ENCODE measurements at places on chromosomes 4 and X.

- no peak for DNase-seq
Measured at GRCh38 chr4:42767669-42768068, 110.8 kb upstream of the ATP8A1 start.

DNA sequence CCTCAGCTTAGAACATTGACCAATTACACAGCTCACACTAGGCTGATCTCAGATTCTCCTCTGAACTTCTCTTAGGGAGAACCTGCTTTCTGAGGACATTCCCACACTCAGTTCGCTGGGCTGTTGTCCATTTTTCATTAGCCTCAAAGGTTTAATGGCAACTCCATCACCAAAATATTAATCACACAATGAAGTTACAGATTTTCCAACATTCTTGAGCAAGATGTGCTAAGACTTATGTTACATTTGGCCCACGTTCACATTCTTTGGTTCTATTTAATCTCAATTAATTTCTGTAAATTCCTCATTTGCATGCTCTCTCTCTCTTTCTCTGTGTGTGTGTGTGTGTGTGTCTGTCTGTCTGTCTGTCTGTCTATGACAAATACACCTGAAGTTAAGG, 82.3 kb upstream of the EDNRA start:
- DNase-seq: no peak

DNA sequence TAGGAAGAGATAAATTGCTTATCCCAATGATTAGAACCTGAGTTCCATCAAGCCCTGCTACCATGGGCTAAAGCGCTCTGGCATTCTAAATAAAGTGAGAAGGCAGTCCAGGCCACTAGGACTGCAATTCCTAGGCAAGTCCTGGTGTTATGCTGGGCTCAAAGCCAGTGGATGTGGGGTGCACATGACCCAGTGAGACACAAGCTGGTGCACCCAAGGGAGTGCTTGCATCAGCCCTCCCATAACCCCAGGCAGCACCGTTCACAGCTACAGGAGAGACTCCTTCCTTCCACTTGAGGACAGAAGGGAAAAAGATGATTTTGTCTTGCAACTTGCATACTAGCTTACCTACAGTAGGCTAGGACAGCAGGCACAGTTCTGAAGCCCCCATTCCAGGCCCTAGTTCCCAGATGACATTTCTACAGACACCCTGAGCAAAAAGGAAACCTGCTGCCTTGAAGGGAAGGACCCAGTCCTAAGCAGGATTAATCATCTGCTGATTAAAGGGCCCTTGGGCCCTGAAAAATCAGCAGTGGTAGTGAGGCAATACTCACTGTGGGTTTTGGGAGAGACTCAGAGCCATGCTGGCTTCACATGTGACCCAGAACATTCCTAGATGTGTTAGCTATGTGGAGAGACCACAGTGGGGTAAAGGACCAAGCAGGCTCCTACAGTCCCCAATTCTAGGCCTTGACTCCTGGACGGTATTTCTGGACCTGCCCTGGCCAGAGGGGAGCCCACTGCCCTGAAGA, 77.8 kb downstream of the KLHL13 start:
- no peak for DNase-seq

DNA sequence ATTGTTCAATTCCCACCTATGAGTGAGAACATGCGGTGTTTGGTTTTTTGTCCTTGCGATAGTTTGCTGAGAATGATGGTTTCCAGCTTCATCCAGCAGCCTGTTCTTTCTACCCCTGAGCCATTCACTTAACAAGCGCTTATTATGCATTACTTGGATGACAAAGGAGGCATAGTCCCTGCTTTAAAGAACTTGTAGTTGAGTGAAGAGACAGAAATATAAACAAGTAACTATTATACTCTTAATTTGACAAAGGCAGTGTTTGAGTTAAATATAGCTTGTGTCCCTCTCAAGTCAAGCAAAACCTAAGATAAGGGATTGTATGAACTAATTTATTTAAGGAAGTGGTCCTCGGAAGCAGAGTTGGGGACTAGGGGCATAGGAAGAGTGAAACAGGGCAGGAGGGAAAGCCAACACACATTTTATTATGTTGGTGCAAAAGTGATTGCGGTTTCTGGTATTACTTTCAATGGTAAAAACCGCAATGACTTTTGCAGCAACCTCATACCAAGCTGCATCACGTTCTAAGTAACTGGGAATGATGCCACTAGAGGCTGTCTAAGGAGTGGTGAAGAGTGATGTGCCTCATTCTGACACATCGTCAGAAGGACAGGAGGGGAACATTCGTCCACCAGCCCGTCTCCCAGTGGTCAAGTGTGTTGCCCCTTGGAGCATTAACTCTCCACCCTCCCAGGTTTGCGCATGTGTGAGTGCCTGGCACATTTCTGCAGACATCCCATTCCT, 41.8 kb downstream of the QDPR start:
- DNase-seq: no peak

GRCh38 chr4:53537606-53538005, 53.7 kb downstream of the LNX1 start:
- DNase-seq: no peak

DNA sequence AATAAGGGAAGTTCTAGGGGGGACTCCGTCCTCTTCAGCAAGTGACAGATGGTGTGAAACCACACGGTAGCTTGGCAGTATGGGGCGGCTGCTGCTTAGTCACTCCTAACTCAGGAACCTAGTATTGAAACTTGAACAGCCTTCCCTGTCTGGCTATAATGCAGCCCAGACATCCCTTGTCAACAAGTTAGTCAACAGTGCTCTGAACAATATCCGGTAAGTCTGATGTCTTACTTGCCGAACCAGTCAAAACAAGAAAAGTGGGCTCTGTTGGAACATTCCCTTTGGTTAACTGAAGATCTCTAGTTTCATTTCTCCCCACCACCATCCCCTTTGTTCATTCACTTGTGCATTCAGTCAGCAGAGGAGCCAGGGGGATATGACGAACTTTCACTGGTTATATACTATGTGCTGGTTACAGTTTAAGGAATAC, 18.7 kb upstream of the CXCL13 start:
- no peak for DNase-seq

GRCh38 chr4:113783701-113784100, 22.2 kb upstream of the CAMK2D start:
- no peak for DNase-seq

DNA sequence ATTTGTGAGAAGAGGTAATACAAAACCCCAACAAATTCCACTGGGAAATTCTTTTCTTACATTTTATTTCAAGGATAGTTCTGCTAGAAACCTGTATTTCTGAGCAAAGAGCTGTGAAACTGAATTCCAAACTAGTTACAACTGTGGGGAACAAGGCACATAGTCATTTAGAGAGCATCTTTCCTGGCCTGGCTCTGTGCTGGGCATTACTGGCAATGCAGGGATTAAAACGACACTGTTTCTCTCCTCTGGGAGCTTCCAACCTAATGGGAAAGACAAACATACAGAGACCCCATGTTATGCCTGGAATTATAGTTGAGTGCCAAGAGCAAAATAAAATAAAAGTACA, 36.5 kb downstream of the SUPT20HL1 start:
- no peak for DNase-seq

GRCh38 chrX:48910926-48911411, 477 bp downstream of the SLC35A2 start:
- no peak for DNase-seq

DNA sequence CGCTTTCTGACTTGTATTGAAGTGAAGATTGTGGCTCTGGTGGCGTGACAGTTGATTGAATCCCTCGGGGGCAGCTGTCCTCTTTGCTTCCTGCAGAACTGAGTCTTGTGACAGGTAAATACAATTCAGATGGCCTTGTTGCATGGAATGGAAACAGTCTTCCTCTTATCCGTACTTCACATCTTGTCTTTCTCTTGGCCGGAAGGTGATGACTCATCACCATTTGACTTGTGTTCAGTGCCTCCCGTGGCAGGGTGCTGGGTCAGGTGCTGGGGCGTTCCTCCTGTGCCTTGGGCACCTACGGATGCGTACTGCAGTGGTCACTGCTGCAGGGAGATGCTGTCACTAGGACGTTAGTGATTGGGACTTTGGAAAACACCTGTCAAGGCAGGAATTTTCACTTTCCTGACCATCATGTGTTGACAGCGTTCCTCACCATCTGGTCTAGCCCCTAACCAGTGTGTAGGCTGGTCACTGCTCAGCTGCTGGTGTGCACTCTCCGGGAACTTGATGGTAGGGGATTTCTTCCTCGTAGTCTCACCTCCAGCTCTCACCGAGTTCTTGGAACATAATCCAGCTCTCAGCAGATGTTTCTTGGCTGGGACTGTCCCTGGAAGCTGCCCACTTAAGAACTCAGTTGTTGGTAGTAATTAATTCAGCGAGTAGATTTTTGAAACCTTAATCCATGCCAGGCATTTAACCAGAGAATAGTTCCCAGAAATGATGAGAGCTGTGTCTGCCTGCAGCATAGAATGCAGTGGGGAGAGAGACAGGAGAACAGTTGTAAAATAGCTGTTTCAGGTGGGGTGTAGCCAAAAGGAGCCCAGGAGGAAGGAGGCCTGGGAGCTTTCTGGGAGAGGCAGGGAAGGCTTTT, 7.2 kb downstream of the TBC1D14 start:
- DNase-seq: peak; percentile 69

DNA sequence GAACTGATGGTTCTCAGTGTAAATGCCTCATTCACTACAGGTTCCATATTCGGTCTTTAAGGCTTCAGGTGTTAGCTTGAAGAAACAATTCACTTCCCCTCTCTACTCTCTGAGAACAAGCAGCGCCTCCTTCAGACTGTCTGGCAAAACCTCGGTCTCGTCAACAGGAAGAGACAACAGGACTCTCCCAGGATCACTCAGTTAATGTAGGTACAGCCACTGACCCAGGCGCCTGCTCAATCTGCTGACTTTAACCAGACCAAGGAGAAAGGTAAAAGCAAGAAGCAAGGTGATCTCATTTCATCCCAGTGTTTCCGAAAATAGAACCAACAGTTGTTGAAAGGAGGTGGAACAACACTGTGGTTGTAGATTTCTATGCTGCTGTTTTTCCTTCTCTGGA, 102.2 kb downstream of the SLC2A9 start:
- no peak for DNase-seq

DNA sequence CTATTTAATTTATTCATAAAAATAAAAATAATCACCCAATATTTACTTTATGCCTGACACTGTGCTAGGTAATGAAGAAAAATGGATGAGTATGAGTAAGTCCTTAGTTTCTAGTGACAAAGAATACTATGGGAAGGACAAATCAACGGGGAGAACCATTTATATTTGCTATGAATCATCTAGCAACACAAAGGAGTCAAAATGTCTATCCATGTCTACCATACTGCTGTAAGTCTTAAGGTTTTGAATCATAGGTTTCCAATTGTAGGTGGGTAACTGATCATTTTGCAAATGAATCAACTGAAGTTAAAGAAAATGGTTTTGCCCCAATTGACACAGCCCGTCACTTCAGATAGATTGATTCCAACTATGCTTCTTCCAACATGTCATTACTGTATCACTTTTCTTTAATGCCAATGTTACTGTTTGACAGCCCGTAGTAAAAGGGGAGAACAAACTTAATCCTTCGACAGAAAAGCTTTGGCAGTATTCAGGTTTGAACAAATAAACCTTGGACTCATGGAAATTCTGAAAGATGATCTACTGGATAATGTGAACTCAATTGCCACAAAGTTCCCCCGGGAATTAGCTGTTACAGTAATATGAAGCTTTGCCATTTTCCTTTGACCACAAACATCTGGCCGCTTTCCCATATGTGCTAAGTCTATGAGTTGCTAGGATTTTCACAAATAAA, 3.2 kb downstream of the TDO2 start:
- no peak for DNase-seq

DNA sequence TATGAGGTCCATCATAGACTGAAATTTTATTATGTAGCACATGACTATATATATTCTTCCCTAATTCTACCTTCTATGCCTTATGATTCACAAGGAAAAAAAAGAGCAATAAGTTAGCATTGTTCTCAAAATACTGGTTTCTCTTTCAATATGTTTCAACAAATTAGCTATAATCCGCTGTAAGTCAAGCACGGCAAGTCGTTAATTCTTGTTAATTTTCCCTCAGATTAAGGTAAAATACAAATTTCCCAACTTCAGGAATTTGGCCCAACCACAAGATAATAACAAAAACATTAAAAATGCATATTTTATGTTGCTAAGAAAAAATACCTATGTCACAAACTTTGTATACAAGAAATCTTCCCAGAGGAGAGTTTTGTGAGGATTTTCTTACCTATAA, 296.5 kb upstream of the GALNTL6 start:
- DNase-seq: no peak

DNA sequence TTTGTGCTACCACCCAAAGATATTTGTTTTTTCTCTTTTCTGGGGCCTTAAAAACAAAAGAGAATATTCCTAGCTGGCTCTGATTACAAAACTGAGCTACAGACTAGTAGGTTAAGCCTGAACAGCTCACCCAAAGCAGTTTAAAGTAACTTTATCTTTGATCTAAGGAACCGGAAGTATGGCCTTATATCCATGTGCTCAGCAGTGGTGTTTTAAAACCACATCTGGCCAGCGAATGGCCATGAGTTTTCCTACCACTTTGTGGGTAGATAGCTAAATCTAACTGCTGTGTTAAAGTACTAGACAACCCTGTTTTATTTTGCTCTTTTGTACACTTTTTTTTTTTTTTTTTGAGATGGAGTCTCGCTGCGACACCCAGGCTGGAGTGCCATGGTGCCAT, 24.6 kb downstream of the ADGRG4 start:
- no peak for DNase-seq

GRCh38 chr4:127624173-127624572, 8.6 kb upstream of the INTU start:
- no peak for DNase-seq

DNA sequence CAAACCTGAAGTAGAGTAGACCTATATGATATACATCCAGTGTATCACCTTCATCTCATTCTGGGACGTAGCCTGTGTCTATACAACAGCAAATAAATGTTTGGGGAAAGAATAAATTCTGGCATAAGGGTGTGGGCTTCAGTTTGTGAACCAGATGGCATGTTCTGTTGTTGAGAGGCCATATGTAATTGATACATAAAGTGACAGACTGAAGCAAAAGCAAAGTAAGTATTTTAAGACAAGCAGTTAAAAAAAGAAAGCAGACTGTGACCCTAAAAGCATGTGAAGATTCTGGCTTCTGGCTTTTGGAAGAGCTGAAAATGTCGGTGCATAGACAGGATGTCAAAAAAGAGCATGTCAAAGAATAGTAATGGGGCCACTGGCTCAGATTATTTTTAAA, 22.9 kb downstream of the MID2 start:
- no peak for DNase-seq

- no peak for DNase-seq
Measured at GRCh38 chr4:105093975-105094374, 52.7 kb upstream of the TET2 start.

GRCh38 chrX:150698981-150699380, 5.8 kb downstream of the MTMR1 start:
- DNase-seq: no peak

DNA sequence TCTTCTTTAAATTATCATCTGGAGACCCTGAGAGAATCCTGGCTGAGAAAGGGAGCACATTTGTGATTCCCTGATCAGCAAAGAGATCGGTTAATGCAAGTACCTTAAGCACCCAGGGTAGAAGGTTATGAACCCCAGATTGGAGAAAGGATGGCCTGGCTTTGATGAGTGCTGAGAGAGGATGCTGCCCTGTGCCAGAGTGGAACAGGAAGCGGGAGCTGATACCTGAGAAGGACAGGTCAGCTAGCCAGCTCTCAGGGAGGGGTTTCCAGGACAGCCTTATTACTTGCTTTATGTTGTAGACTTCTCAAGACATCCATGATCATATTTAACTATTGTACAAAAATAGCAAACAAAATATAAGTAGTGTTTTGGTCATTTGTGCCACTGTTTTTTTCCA, 141.9 kb downstream of the GATB start:
- DNase-seq: no peak

GRCh38 chrX:153970357-153971123, 1.1 kb downstream of the HCFC1 start:
- DNase-seq: no peak

GRCh38 chrX:17025621-17026302, 79.3 kb downstream of the REPS2 start:
- DNase-seq: no peak

Measured in activated CD4-positive, CD25-positive, alpha-beta regulatory T cell treated with anti-CD3 and anti-CD28 coated beads, Interleukin-2, amount 50 U/mL, for 72 hours (primary cell).